Eye (tissue), 1 donor: ENCODE measurements at places on chromosomes 6 and 20.

- DNase-seq = no peak
These were observed 43.3 kb downstream of the TP53INP2 start for GRCh38 chr20:34747479-34747878.

- DNase-seq = peak; percentile 62
These were observed 32.3 kb upstream of the SLC22A23 start for GRCh38 chr6:3489027-3489757.

DNA sequence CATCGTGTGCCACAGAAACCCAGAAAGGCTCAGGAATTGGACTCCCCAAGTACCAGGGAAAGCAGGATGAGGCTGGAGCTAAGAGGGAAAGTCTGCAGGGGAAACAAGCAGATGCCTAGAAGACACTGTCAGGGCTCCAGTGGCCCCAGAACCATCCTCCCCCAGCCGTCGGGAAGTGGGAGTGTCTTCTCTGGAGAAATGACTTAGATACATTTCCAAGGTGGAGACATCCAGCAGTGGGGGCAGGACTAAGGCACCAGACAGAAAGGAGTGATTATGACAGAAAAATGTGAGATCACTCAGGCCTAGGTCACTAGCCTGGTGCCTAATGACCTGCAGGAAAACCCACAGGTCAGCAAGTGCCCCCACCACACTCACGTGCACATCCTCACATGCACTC is 36.0 kb upstream of the VSX1 start:
- DNase-seq = no peak

DNA sequence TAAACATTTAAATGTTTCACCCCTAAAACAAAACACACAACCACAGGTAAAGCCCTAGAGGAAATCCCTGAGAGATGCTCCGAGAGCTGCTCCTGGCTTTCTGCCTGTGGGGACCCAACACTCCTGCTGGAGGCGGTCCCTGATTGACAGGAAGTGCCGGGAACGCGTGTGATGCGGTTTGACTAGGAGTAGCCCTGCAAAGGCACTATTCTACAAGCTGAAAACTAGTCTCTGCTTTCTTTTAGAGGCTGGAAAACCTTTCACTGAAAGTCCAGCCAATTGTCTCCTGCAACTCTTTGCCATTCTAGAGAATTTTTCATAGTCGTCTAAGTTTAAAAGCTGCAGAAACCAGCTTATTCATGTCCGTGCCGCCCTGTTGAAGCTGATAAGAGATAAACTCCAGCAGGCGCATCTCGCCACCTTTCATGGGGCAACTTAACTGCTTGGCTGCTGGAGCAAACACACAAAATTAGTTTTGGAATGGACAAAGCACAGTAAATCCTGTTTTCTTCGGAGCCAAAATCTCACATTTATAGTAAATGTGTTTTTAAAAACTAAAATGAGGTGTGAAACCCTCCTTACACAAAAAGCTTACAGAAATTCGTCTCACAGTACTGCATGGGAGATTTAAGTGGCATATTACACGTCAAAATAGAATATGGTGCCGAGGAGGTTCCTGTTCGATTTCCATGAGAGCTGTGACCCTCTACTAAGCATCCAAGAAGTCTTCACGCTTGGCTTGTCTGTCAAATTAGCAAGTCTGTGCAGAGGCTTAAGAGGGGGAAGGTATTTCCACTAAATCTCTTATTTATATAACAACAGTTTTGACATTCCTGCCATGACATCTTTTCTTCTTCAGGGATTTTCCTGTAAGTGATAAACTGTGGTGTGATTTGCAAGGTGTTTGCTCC is 46.9 kb downstream of the DACT2 start:
- peak; percentile 77 for DNase-seq

- no peak for DNase-seq
These were observed 86.9 kb downstream of the TULP4 start for GRCh38 chr6:158399040-158399700.
